ENCODE measurements at places on chromosomes 6 and 20.
A peak's percentile ranks its signal among the peaks of the same experiment; 100 is the strongest.

- no peak for DNase-seq
Observed at GRCh38 chr6:16591396-16592222, 169.7 kb downstream of the ATXN1 start.

- no peak for DNase-seq
Observed at GRCh38 chr6:34132486-34133185, 13.3 kb downstream of the GRM4 start.

GRCh38 chr20:3115190-3116107 lies 30.9 kb upstream of the AVP start:
- no peak for DNase-seq

GRCh38 chr6:3541006-3541585 lies 84.2 kb upstream of the SLC22A23 start:
- no peak for DNase-seq

DNA sequence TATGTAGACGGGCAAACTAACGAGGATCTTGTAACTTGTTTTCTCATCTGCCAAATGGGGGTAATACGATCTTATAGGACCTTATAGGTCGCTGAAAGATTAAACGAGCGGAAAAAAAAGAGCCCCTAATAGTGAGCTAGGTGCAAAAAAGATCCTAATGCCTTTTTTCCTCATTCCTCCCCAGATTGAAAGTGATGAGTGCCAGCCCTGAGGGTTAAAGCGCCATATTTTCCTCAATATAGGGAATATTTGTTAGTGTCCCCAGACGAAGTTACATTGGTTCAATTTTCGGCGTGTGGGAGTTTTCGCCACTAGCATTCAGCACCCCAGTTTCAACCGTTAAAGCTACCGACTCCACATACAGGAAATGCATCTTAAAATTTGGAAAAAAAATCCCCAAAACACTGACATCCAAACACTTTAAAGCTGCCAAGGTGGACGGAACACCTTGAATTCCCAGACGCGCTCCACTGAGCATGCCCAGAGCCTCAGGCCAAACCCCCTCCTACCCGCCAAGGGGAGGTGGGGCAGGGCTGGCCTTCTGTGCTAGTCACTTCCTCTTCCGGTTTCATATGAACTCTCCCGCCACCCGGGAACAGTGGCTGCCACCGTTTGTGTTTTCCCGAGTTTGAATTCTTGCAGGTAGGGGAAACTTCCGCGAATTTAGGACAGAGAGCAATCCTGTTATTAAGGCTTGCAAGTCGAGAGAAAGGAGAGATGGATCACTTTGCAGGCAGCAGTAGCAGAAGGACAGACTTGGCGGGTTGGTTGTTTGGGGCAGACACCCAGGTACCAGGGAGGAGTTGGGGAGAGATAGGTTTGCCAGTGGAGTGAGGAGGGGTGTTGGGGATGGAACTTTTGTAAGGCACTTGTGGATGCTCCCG lies at the start of gene PRIM2:
TSS of gene PRIM2 (plus strand) at position 571 of the 884 bp plus-strand sequence. CDS start 816 bp downstream, outside the sequence.
- peak; percentile 39 for DNase-seq

DNA sequence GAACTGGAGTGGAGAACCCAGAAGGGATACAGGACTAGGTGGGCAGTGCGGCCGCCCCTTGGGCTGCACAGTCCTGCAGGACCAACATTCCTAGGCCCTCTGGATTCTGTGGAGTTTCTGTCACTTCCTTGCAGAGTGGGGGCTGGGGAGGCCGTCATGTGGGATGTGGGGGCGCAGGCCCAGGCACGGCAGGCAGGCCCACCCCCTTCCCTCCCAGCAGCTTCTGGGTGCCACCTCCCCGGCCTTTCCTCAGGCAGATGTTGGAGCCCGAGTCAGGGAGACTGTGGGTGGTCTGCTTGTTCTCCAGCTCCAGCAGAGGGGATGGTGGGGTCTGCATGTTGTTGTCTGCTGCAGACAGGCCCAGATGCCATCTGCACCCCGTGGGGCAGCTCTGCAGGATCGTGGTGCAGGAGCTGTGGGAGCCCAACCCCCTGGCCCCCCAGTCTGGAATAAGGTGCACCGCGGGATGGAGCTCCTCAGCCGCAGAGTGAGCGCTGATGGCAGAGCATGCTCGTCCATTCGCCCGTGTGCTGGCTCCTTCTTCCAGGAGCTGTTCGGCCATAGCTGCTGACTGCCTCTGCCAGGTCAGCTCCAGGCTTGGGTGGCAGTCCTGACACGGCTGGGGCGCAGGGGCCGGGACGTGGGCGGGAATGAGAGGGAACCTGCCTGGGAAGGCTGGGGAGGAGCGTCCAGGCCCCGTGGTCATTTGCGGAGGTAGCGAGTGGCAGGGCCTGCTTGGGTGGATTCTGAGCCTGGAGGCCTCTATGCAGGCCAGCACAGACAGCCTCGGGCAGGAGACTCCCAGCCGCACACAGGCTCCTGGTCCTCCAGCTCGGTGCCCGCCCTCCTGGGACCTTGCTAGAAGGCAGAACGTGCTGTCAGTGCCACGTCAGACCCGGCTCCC lies 18.1 kb downstream of the SLC17A9 start:
- DNase-seq = no peak

DNA sequence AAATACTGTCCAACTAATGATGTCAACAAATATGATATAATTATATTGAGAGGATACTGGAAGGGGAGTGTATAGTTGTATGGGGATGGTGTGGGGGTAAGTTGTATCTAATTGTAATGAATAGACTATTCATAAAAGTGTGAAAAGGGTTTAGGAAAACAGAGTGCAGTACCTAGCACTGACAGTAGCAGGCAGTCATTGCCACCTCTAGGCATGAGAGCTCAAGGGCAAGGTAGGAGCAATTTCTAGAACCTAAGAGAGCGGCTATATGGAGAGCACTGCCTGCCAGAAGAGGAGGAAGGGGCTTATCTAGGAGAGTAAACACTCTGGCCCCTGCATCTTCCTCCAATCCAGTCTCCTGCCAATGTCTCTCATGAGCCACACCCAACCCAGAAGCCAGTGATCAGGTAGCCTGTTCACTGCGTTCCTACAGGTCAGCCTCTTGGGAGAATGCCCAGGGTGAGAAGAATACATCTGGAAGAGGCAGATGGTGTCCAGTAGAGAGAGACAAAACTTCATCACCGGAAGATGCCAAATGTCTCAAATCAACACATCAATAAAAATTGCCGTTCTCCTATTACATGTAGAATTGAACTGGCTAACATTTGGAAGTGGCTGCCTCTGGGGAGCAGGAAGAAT lies 200.0 kb downstream of the LY86 start:
- DNase-seq = no peak

DNA sequence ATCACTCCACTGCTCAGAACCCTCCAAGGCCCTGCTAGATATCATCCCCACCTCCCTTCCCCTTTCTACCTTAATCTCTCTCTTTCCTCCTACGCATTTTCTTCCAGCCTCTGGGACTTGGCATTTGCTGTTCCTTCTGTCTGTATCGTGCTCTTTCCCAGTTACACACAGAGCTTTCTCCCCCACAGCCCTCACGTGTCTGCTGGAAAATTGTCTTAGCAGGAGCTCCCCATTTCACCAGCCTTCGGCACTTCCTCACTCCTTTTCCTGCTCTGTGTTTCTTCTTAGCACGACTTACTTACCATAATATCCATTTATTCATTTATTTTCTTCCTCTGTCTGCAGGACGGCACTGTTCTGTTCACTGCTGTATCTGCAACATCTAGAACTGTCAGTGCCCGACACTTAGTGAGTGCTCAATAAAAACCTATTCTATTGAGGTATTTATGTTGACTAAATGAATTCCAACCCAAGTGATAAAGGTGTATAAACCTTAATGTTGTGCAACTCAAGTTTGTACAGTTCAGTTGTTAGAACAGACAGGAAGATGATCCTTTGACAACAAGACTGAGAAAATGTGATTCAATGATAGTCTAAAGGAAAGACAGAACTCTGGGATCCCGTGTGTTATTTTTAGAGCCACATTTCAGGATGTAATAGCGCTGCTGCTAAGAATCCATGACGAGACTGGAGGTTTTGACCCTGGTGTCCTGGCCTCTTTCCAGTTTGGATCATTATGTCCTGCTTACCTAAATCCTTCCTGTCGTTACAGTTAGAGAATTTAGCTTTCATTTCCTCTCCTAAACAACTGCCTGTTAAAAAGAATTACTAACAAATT lies 170.1 kb upstream of the LAMP5 start:
- DNase-seq = peak; percentile 89

DNA sequence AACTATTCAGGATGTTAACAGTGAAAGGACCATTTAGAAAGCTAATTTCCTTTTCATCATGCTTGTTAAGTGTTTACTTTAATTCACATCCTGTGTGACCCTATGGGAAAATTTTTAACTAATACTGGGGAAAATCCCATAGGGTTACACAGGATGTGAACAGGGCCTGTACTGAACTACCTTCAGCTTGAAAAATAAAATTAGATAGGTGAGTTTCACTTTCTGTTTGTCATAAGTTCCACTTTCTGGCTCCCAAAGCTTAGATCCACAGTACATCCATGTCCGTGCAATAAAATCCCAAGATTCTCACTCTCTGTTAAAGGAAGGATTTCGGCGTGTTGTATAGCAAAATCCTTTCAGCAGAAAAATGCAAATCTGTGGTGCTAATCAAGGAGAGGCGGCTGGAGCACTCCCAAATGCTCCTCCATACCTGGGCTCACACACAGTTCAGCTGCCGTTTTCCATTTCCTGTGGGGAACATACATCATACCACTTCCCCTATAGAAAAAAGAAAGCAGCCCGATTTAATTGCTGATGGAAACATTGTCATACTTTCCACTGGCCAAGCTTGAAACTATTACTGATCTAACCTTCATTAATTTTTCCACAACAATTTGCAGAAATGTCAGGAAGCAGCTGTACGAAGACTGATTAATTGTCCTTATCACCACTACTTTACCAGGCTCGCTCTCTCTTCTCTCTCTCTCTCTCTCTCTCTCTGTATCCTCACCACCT lies 125.2 kb downstream of the HIVEP2 start:
- DNase-seq = no peak

DNA sequence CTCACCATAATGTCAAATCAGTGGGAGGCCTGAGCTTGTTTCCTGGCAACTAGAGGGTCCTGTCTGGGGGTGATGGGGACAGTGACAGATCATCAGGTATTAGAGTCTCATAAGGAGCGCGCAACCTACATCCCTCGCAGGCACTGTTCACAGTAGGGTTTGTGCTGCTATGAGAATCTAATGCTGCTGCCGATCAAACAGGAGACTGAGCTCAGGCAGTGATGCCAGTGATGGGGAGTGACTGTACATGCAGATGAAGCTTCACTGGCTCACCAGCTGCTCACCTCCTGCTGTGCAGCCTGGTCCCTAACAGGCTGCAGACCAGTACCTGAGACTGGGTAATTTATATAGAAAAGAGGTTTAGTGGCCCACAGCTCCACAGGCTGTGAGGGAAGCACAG lies 147.3 kb downstream of the TTLL2 start:
- DNase-seq = no peak

GRCh38 chr20:41900201-41900691 lies 282.1 kb upstream of the CHD6 start:
- no peak for DNase-seq

DNA sequence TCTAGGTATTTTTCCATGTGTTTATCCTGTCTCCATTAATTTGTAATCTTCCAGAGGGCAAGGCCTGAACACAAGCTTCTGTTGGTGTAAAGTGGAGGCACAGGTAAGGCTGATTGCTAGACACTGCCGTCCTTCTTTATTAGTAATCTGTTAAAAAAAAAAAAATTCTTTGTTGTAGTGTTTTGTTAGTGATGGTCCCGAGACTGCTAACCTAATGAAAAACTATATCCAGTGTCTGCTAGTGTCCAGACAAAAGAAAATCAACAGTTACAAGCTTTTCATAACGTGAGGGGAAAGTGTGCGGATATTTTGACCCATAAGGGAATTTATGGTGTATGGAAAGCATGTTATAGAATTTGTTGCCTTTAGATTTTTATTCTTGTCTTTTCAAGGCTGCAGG lies 4.2 kb upstream of the HIVEP1 start:
- DNase-seq = no peak

GRCh38 chr6:144036835-144037195 lies 28.8 kb upstream of the PLAGL1 start:
- no peak for DNase-seq

- peak; percentile 85 for DNase-seq
Observed at GRCh38 chr20:11001764-11002540, 328.2 kb upstream of the JAG1 start.

- DNase-seq = no peak
Observed at GRCh38 chr6:168095171-168095691, 16.2 kb upstream of the FRMD1 start.

DNA sequence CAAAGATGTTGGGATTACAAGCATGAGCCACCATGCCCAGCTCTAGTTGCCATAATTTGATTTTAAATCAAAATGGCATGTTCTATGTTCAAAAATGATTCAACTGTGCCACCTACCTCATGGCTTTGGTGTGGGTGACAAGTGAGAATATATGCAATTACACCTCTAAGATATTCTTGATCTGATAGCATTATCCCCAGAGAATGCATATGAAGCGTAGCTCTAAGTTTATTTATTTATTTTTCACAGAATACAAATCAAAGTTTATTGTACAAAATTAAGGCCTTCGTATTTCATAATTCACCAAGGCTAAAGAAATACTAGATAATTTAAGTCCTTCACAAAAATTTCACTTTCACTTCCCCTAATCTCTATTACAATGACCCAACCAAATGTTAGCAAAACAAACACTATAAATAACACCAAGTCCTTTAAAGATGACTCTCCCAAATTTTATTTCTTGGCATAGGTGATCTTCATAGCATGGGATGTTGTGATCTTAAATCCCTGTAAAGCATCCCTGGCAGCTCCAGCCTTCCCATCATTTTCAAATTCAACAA lies 205.9 kb upstream of the TAB2 start:
- DNase-seq = no peak

GRCh38 chr6:42522942-42523814 lies 40.7 kb upstream of the UBR2 start:
- no peak for DNase-seq

- DNase-seq = no peak
Observed at GRCh38 chr20:32906200-32906599, 47.5 kb downstream of the EFCAB8 start.

GRCh38 chr6:81304466-81304865 lies 448.0 kb downstream of the TENT5A start:
- DNase-seq = no peak

- no peak for DNase-seq
Observed at GRCh38 chr20:33015114-33015484, 7.6 kb downstream of the BPIFB2 start.

GRCh38 chr20:37265152-37265551 lies 3.5 kb upstream of the GHRH start:
- DNase-seq = no peak

GRCh38 chr20:59170406-59171349 lies 7.1 kb downstream of the ZNF831 start:
- no peak for DNase-seq

- no peak for DNase-seq
Observed at GRCh38 chr6:37517411-37517812, 17.7 kb upstream of the CCDC167 start.

DNA sequence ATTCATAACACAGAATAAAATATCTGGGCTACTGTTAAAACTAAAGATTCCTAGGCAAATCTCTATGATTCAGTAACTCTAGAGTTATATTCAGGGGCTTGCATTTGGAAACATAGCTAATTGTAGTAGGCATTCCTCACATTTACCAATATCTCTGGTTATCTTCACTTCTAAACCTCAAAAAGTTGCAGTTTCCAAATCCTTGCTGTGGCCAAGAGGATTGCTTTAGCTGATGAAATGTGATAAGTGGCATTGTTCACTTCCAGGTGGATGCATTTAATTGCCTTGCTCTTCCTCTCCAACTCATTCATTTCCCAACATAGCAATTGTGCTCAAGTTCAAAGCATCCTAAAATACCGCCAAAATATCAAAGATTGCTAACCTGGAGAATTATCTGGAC lies 246.6 kb downstream of the GRIK2 start:
- no peak for DNase-seq
